ENCODE measurements at places on chromosomes 3 and 15.

DNA sequence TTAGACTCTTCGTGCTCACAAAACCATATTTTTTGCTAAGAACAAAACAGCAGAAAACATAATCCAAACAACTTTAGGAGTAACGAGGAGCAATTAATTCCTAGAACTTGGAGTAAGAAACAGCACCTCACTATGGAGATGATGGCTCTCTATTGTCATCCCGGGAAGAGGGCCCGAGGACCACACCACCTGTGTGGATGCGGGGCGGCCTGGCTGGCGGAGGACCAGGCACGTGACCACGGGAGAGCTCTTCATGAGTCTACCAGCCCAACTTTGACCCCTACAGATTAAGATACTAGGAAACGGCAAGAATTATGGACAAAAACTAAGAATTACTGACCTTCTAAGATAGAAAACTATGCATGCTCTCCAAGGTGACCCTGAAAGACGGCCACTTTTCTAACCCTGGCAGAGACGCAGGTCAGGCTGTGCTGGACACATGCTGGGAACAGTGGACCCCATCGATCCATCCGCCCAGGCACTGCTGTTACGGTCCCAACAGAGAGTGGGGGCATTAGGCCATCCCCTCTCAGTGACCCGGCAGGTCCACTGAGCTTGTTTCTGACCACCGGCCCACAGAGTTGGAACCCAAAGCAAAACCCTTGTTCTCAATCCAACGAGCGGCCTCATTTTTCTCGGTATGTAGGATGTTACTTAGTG is 13.1 kb upstream of the OCA2 start:
- DNase-seq: no peak

GRCh38 chr3:49714728-49715550 is 4.5 kb downstream of the AMIGO3 start:
- DNase-seq: peak; percentile 75

- no peak for DNase-seq
Measured at GRCh38 chr15:58165661-58166060, 27.5 kb downstream of the AQP9 start.

DNA sequence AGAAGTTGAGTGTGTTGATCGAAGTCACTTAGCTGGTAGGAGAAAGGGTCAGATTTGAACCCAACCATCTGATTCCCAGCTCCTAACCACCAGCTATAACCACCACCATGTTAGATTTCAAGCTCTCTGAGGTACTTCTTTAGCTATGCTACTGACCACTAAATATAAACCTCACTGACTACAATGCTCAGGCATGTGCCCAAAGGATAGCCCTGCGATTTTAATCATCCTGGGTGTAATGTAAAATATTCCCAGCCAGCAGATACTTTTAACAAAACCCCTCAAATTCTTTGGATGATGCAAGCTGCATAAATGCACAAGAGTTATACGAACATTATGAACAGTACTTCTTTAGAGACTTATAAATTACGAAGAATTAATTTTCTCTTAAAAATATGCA is 115.2 kb upstream of the TSC22D2 start:
- DNase-seq: peak; percentile 72

GRCh38 chr15:66876731-66877476 is 174.9 kb downstream of the SMAD6 start:
- no peak for DNase-seq

DNA sequence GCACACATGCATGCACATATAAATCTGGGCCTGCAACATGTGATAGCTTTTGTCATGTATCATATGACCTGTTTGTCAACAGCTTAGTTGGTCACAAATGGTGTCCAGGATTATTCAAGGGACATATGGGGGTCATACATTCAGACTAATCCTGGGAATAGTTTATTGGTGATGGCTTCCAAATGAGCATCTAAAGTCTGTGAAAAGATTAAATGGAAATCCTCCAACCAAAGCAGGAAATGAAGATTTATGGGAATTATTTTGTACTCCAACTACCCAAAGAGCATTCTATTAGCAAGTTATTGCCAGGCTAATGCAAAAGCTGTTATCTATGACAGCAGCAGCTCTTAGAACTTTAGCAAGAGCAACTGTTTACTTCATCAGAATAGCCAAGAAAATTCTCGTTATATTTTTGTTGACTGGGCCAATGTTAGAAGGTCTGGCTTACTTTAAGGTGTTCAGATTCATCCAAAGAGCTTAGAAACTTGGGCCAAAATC is 7.1 kb downstream of the FSTL1 start:
- DNase-seq: no peak

DNA sequence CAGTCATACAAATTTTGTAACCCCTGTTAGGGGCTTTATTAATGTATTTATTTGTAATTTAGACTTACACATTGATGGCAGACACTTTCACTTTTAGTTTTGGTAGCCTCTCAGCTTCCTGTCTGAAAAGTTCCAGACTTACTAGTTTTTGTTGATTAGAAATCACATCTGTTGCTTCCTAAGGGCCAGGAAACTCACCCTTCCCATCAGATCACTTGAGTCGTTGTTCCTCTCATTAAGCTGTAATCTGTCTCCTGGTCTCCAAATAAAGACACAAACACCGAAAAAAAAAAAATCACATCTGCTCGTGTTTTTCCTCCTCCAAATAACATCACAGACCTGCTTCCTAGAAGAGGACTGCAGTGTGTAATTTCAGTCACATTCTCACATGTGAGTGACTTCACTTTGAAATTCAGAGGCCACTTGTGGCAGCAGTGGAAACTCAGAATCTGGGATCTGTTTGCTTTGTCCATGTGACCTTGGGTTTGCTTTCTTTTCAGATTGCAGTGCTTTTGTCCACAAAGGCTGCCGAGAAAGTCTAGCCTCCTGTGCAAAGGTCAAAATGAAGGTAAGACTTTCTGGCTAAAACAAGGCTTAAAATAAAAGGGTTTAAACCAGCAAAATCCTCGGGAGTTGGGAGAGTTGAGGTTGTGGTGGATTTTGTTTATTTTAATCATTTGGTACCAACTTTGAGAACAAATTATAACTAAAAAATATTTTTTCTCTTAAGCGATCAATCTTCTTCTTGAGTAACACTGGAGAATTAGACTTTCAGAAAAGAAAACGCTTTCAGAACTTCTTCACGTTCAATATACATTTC is 87.0 kb downstream of the KLHL25 start:
- no peak for DNase-seq

DNA sequence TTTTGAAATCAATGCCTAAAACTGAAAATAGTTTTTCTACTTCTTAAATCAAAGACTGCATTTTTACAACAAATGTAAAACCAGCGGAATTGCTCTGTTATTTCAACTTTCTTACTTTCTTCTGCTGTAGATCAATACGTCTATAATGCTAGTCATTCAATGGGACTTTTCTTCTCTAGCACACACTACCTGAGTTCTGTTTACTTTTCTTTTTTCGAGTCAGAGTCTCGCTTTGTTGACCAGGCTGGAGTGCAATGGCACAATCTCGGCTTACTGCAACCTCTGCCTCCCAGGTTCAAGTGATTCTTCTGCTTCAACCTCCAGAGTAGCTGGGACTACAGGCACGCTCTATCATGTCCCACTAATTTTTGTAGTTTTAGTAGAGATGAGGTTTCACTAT is 40.7 kb upstream of the KIF23 start:
- no peak for DNase-seq

DNA sequence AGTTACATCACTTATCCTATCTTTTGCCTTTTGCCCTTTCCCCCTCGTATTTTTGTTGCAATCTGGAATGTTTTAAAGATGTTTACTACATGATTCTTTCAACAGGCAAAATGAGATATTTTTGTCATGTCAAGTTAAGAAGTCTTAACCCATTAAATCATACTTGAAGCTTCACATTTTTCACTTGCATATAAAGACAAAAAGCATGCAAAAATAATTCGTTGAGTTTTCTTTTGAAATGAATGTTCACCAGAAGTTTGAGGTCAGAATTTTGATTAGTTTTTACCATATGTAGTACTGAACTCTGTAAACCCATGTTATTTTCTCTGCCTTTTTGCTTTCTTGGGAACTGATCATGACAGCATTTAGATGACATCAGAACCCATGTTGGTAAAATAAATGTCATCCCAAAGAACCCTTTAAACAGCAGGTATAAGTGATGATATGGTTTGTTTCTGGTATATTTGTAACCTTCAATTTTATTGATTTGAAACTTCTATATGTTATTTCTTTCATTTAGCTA is 188.5 kb downstream of the GHSR start:
- no peak for DNase-seq

DNA sequence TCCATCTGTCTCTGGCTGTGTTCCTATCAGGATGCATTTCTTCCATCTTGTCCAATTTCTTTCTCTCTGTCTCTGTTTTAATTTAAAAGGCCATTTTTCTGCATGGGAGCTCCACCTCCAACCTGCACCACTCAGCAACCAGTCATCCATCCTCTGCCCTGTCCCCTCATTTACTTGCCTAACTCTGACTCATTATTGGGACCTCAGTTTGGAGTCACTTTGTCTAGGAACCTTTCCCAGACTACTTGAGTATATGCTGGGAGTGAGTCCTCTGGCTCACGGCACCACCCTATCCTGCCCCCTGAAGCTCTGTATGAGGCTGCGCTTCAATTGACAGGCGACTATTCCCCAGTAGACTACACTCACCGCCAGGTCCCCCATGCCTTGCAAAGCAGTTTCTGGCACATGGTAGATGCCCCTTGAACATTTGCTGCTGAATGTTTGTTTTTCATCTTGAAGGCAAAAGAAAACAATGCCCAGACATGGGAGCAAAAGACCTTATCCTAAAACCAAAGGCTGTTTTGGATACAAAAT is 513.3 kb upstream of the CFAP20DC start:
- peak; percentile 79 for DNase-seq

- no peak for DNase-seq
Measured at GRCh38 chr3:45554006-45554666, 40.4 kb upstream of the LIMD1 start.

- no peak for DNase-seq
Measured at GRCh38 chr3:187942658-187943241, 197.5 kb upstream of the BCL6 start.

DNA sequence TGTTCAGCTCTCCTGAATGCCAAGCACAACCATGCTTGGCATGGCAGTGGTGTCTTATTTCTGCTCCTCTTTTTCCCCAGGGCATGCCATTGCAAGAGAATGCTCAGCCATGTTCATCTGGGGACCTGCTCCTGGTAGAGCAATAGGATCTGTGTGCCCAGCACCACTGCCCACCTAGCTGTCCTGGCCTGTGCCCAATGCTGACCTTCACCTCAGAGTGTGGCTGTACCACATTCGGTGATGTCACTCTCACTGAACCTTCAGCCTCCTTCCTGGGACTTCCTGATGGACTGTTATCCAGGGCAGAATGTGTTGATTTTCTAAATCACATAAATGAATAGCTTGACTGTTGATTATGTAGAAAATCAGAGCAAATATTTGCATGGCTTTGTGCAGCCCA is 42.0 kb downstream of the AGTR1 start:
- DNase-seq: no peak

GRCh38 chr3:171981271-171981605 is 58.1 kb upstream of the FNDC3B start:
- no peak for DNase-seq

- peak; percentile 69 for DNase-seq
Measured at GRCh38 chr15:29435811-29436210, 166.2 kb upstream of the NSMCE3 start.

- DNase-seq: peak; percentile 76
Measured at GRCh38 chr15:56249092-56249491, 5.4 kb upstream of the RFX7 start.

- DNase-seq: no peak
Measured at GRCh38 chr15:66390678-66391077, 4.0 kb downstream of the MAP2K1 start.

GRCh38 chr3:30658328-30659052 is 52.1 kb downstream of the TGFBR2 start:
- no peak for DNase-seq

GRCh38 chr15:68561901-68562300 is 16.9 kb upstream of the CORO2B start:
- DNase-seq: no peak

DNA sequence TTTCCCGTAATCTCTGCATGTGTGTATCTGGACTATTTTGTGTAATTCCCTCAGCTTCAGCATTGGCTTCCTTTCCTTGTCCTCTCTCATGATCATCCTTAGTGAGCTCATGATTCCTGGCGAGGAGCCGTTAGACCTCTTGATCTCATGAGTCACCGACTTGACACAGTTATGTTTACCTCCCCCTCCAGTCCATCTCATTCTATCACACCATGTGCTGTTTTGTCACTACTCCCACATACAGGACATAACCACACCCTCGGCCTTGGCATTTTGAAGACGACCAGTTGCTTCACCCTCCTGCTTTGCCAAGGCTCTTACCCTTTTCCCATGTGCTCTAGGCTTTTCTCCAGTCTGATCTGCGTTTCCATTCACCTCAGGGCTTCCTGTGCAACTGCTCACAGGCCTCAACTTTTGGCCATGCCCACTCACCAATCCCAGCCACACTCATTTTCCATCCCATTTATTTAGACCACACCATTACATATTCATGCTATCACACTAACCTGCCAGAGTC is 41.5 kb downstream of the CP start:
- DNase-seq: peak; percentile 95

DNA sequence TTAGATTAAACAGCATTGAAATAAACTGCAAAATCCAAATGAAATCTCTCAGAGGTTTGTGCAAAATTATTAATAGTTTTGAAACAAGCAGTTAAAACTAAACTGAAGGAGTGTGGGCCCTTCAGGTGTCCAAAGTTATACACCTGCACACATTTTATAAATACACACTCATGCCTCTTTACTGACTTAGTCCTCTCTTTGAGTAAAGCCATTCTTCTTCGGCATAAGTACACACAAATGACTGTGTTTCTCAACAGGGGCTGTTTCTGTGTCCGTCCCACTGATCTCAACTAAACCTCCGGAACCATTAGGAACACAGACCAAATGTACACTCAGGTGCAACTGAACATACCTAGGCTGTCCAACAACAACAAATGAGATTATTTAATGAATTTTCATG is 18.8 kb downstream of the MECOM start:
- DNase-seq: no peak

- no peak for DNase-seq
Measured at GRCh38 chr3:17087509-17087908, 202.8 kb downstream of the PLCL2 start.

DNA sequence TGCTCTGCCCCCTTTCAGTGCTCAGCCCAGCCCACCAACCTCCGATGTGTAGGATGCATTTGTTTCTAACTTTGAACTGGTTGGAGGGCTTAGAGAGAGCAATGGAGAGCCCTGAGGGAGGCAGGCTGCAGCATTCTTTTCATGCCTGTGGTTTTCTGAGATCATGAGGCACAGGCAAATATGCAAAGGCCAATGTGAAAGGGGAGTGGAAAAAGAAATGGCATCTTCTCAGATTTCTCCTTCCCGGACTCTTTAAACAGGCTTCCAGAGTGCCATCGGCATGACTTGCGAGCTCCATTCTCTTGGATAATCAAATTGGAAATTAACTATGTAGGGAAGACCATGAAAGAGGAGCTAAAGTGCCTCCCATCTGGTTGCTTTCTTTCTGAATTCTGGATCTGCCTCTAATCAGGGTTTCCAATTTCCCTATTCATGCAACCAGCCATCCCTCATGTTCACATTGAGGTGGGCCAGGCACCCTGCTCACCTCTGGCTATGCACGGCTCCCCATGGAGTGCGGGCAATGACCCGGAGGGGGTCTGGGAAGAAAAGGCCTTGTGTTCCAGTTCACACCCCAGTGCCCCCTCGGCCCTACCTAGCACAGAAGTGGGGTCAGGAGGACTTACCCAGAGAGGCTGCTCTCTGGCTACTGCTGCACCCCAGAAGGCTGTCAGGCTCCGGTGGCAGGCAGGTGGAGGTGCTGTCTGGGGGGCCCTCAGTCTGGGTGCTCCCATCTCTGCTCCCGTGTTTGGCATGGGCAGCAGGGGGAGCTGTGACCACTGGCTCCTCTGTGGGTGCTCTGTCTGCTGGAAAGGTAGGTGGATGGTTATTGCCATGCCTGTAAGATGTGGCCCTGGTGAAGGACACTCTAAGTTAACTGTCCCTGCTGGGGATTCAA is 16.1 kb downstream of the AMOTL2 start:
- DNase-seq: peak; percentile 97
